HepG2 (cell line): ENCODE measurements at places on chromosomes 5 and 9. TPM values are rescaled to one million over a fixed set of nuclear protein-coding genes. Genes with fewer than 3 reads are reported as not detected.
A peak's percentile ranks its signal among the peaks of the same experiment; 100 is the strongest.

Gene F2RL1
- 6.3 and 9.9 TPM in 2 replicates for total RNA-seq

GRCh38 chr5:57783693-57784092 lies 301.1 kb upstream of the ACTBL2 start:
- DNase-seq: no peak
- H3K27ac ChIP-seq: no peak overlapping the region
- no peaks in the 10 kb centered on the region for H3K36me3 ChIP-seq
- no peak overlapping the region for H3K4me3 ChIP-seq
- no peaks in the 10 kb centered on the region for H3K27me3 ChIP-seq

GRCh38 chr9:128903871-128904620 lies 16.7 kb upstream of the PHYHD1 start:
- H3K27ac ChIP-seq: no peak overlapping the region
- peaks cover 15% of the 10 kb centered on the region for H3K36me3 ChIP-seq
- no peak for DNase-seq
- H3K4me3 ChIP-seq: no peak overlapping the region
- no peaks in the 10 kb centered on the region for H3K27me3 ChIP-seq

GRCh38 chr5:148556835-148557234 lies 97.5 kb downstream of the HTR4 start:
- no peaks in the 10 kb centered on the region for H3K36me3 ChIP-seq
- H3K27me3 ChIP-seq: no peaks in the 10 kb centered on the region; the same call in 1 of the 2 replicates
- H3K4me3 ChIP-seq: no peak overlapping the region
- H3K4me1 ChIP-seq: peaks cover 6% of the 10 kb centered on the region; the same call in 1 of the 2 replicates

DNA sequence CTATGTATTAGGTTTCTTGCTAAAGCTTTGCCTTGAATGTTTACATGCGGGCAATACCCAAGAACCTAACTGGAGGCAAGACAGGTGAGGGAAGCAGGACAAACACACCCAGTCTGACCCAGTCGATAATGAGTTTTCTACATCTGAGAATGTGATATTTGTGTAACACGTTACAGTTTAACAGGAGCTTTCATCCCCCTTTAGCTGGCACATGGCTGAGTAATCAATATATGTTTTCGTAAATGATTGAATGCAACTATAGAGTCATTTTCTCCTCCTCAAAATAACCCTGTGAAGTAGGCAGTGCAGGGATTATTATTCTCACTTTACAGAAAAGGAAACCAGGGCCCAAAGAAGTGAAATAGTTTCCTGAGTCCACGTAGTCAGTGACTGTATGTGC lies 84.7 kb upstream of the HTR4 start:
- peak overlapping the region; percentile 23 for H3K27ac ChIP-seq
- no peaks in the 10 kb centered on the region for H3K27me3 ChIP-seq
- H3K4me3 ChIP-seq: no peak overlapping the region
- peak; percentile 3 for DNase-seq
